ENCODE measurements at places on chromosomes 11 and 22.

- DNase-seq, result no peak
Measured at GRCh38 chr11:2464451-2465165, 19.8 kb downstream of the KCNQ1 start.

- no peak for DNase-seq
Measured at GRCh38 chr11:57786436-57786835, 24.8 kb downstream of the CTNND1 start.

DNA sequence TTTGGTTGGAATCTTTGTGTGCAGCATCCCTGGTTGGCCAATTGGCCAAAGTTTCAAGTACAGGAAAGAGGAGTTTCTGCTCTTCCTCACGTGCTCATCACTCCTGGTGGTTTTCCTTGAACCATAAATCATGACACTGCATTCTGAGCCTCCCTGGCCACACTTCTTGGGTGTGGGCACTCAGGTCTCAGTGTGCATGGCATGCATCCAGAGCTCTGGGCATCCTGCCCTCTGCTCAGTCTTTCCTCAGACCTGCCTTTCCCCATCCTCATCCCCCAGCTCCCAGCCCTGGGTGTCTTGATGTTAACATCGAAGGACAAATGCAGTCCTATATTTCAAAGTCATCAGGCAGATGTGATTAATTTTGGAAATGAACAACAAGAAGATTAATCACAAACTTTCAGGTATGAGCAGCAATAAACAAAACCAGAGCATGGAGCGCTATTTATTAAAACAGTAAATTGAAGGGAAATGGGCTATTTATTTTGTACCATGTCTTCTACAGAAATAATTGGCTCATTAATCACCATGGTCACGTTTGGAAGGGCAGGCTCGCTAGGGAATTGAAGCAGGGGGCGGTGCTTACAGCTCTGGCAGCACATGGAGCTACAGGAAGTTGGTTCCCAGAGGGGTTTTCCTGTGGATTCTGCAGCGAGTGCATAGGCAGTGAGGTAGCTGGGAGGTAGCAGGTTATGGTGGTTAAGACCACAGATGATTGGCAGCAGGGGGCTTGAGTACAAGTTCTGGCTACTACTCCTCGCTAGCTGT is 89.6 kb downstream of the CSNK2A3 start:
- no peak for DNase-seq

- no peak for DNase-seq
Measured at GRCh38 chr11:111715142-111715816, 50.9 kb downstream of the PPP2R1B start.

All from stimulated activated CD4-positive, alpha-beta T cell treated with anti-CD3 and anti-CD28 coated beads, Interleukin-12 subunit alpha, Interleukin-12 subunit beta, amount 100 ng/mL, for 24 hours (primary cell).